Kidney glomerular epithelial cell (primary cell): ENCODE measurements at places on chromosomes 12 and 14.

DNA sequence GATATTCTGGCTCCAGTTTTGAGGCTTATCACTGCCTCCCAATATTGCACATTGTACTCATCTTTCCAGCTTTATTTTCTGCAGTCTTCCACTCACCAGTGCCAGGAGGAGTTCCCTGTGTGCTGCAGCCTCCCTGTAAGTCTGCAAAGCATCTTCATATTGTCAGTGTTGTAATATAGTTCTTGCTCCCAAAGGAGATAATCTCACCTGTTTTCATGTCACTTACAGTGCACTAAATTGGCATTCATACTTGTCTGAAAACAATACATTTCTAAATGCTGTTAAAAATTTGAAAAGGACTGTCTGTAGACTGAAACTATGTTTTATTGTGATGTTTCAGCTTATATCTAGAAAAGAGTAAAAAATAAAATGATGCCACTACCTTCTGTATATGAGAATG is 146.8 kb upstream of the TMTC1 start:
- no peak for DNase-seq

DNA sequence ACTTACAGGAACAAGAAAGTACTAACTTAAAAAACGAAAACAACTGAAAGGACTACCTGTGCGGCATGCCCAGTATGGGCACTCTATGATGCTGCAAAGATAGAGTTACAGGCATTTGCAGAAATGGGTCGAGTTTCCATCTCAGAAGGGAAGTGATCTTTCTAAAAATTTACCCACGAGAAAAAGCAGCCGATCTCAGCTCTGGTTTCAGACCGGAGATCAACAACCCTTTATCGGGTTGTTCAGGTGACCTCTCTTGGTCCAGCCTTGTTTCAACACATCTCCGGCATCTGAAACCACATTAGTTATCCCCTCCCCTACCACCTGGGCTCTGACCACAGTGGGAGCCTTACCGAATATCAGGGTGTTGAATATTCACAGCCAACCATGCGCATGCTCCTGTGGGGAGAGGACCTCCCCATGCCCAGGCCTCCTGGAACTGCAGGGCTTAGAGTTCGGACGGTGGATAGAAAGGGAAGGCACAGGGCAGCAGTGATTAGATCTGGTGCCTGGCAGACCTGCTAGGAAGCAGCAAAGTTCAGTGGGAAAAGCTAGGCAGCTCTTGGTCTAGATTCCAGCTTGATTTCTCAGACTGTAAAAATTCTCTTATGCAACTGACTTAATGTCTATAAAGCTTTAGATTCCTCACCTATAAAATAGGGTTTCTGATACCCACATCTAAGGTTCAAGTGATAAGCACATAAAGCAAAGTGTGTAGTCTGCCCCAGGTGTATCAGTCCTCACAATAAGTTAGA is 906.0 kb downstream of the VRK1 start:
- DNase-seq, result no peak

GRCh38 chr12:88037770-88038169 is 8.6 kb upstream of the C12orf50 start:
- DNase-seq, result no peak

DNA sequence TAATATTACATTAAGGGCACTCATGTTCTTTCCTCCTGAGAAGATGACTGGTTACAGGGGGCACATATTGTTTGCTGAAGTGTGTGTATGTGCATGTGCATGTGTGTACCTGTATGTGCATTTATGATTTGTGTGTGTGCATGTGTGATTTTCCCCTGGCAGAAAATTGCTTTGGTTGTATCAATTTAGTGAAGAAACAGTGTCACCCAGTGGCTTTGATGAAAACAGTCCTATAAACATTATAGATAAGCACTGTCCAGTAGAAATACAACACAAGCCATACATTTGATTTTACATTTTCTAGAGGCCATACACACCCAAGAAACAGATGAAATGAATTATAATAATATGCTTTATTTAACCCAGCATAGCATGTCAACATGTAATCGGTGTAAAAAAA is 8.6 kb downstream of the PDE3A start:
- DNase-seq, result peak; percentile 26

- no peak for DNase-seq
Observed at GRCh38 chr14:22106700-22107697, 433.4 kb upstream of the OR4E1 start.

- no peak for DNase-seq
Observed at GRCh38 chr12:115437061-115437567, 753.1 kb upstream of the TBX3 start.

GRCh38 chr12:17372508-17372907 is 717.5 kb downstream of the RERGL start:
- no peak for DNase-seq

DNA sequence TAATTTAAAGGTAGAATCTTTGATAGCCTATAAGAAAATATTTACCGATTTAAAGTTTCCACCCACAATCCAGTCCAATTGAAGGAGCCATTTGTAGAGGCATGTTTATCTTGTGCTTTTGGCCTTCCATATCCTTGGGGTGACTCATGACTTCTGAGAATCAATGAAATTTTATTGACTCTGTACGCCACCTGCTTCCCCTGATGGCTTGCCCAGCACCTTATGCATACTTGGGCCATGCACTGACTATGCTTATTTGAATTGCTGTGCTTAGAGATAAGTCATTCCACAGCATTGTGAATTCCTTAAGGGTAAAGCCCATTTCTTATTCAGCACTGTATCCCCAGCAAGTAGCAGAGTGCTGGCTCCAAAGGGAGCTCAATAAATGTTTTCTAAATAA is 954.8 kb upstream of the SEL1L start:
- no peak for DNase-seq

- peak; percentile 85 for DNase-seq
Observed at GRCh38 chr12:113314121-113314529, 20.8 kb downstream of the SLC8B1 start.

- DNase-seq, result no peak
Observed at GRCh38 chr12:8483079-8483478, 27.3 kb downstream of the CLEC6A start.

DNA sequence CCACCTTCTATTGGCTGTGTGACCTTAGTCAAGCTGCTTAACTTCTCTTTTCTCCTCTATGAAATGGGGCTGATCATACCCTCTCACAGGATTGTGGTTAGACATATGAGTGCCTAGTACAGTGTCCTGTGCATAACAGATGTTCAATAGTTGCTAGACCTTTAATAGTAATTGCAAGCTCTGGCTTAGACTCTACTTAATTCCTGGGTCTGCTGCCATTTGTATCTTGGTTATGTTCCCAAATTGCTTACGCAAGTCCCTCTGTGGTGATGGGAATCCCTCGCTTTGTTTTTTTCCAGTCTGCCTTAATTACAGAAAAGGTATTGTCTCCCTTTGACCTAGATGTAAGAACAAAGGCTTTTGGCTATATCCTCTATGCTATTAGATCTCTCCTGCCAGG is 15.1 kb downstream of the SUDS3 start:
- DNase-seq, result no peak

GRCh38 chr12:119669744-119670472 is 2.0 kb downstream of the PRKAB1 start:
- DNase-seq, result no peak

- no peak for DNase-seq
Observed at GRCh38 chr12:45655186-45655585, 74.3 kb upstream of the ARID2 start.

- DNase-seq, result no peak
Observed at GRCh38 chr12:38373784-38374183, 57.2 kb downstream of the ALG10B start.

GRCh38 chr14:104458845-104459244 is 120.7 kb upstream of the C14orf180 start:
- no peak for DNase-seq

GRCh38 chr12:113613414-113613813 is 141.7 kb upstream of the LHX5 start:
- no peak for DNase-seq

GRCh38 chr12:5525783-5526367 is 94.0 kb downstream of the NTF3 start:
- DNase-seq, result no peak

DNA sequence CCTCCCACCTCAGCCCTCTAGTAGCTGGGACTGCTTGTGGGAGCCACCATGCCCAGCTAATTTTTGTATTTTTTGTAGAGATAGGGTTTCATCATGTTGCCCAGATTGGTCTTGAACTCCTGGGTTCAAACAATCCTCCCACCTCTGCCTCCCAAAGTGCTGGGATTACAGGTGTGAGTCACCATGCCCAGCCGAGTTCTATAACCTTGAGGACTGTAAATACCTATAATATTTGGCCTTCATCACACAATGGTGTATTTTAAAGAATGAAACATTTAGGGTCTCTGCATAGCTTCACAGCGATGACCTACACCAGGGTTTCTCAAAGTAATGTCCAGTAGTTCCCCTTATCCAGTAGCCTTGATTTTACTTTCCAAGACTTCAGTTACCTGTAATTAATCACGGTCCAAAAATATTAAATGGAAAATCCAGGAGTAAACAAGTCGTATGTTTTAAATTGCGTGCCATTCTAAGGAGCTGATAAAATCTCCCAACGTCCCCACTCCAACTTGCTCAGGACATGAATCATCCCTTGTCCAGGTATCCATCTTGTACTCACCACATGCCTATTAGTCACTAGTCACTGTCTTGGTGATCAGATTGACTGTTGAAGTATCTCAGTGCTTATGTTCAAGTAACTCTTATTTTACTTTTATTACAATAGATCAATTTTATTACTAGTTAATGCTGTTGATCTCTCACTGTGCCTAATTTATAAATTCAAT is 368.2 kb downstream of the BTG1 start:
- DNase-seq, result peak; percentile 59

GRCh38 chr14:75343911-75344310 is 65.3 kb downstream of the FOS start:
- DNase-seq, result no peak

GRCh38 chr14:97642631-97643030 is 845.4 kb downstream of the VRK1 start:
- DNase-seq, result no peak

- no peak for DNase-seq
Observed at GRCh38 chr14:64698903-64699302, 5.3 kb upstream of the PLEKHG3 start.

DNA sequence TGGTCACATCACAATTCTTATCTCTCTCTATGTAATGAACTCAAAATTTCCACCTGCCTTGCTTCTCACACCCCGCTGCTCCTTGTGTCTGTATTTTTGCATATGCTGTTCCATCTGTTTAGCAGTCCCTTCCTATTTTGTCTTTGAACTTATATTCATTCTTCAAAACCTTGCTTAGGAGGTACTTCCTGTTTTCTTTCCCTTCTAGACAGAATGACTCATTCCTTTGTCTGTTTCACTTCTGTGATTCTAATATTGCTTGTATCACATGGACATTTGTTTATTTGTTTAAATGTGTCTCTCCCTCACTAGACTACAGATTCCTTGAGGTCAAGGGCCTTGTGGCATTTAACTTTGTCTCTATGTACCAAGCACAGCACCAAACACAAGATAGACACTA is 424.2 kb downstream of the ETNK1 start:
- no peak for DNase-seq

DNA sequence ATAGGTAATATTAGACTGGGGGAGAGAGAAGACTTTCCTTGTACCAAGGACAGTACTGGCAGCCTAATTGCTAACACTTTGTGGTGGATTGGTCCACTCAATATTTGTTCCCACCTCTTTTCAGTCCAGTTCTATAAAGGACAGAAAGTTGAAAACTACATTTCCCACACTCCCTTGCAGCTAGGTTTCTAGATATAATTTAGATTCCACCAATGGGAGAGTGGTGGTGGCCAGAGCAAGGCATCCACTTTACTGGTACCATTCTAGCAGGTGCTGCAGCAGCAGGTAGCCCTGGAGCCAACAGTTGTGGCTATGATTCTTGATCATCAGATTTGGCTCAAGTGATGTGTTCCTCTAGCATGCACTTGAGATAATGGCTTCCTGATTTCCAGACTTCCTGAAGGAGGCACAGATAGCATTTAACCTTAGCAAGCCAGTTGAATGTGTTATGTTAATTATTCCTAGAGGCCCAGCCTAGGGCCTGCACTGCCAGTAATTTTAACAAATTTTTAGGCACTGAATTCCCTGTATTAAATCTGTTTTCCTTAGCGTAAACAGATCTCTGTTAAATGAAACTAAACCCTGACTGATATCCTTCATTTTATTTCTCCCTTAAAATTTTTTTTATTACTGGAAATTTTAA is 24.4 kb downstream of the SLC38A1 start:
- no peak for DNase-seq

- DNase-seq, result no peak
Observed at GRCh38 chr12:42763682-42764081, 174.1 kb upstream of the PRICKLE1 start.

DNA sequence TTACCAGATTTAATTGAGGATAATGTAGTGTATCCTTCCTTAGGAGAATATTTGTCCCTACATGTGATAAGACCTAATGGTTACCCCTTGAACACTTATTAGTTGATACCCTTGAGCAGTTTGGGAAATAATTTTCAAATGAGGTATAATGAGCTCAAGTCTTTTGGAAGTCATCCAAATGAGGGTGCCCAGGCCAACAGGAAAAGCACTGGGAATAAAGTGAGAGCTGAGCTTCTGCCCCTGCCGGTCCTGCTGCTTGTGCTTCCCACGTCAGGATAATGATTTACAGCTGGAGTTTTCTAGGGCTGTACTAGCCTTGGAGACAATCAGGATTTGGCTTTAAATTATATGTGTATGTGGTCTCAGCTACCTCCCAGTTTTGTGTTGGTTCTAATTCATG is 178.8 kb upstream of the FRMD6 start:
- DNase-seq, result peak; percentile 31

GRCh38 chr14:56274556-56274955 is 156.3 kb downstream of the PELI2 start:
- no peak for DNase-seq

- no peak for DNase-seq
Observed at GRCh38 chr14:62347562-62348011, 585.4 kb downstream of the SNAPC1 start.

DNA sequence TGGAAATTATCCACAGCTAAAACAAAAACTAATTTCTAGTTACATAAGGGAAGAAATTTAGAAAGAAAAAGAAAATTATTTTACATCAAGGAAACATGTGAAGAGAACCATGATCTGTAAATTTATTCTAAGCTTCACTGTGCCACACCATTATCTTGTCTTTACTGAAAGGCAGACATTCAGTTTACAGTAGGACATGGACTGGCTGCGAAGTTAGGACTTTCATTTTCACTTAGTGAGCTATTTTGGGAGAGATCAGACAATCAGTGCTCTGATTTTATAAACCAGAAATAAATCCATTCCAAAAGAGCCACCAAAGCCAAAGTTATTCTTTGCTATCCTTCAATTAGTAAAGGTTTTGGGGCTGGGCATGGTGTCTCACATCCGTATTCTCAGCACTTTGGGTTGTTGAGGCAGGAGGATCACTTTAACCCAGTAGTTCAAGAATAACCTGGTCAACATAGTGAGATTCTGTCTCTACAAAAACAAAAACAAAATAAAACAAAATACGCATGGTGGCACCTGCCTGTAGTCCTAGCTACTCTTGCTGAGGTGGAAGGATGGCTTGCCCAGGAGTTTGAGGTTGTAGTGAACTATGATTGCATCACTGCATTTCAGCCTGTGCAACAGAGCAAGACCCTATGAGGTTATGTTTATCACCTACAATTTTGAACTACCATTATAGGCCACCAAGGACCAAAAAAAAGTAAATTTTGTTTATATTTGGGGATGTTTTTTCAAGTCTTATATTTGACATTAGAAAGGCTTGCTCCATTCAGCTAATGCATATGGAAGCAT is 1084.8 kb upstream of the ATXN7L3B start:
- DNase-seq, result no peak

- DNase-seq, result no peak
Observed at GRCh38 chr12:93003531-93004239, 74.6 kb upstream of the EEA1 start.

- no peak for DNase-seq
Observed at GRCh38 chr12:118290130-118290529, 82.6 kb downstream of the TAOK3 start.
